T-cell (primary cell): ENCODE measurements at places on chromosomes 16 and 17.
A peak's percentile ranks its signal among the peaks of the same experiment; 100 is the strongest.

- no peaks in the 10 kb centered on the region for H3K4me1 ChIP-seq
- no peak overlapping the region for H3K4me3 ChIP-seq
- H3K36me3 ChIP-seq, result no peaks in the 10 kb centered on the region
- no peak overlapping the region for H3K27ac ChIP-seq
- DNase-seq, result no peak
These were observed 27.1 kb upstream of the C16orf78 start for GRCh38 chr16:49346459-49346858.

GRCh38 chr16:77171745-77172635 is 19.0 kb upstream of the MON1B start:
- H3K4me3 ChIP-seq, result no peak overlapping the region

- no peaks in the 10 kb centered on the region for H3K27me3 ChIP-seq
- DNase-seq, result no peak
- H3K27ac ChIP-seq, result no peak overlapping the region
- no peaks in the 10 kb centered on the region for H3K36me3 ChIP-seq
- H3K4me1 ChIP-seq, result no peaks in the 10 kb centered on the region
These were observed 54.0 kb downstream of the MRM3 start for GRCh38 chr17:836151-836550.

- H3K27me3 ChIP-seq, result peaks cover 5% of the 10 kb centered on the region
- no peak overlapping the region for H3K27ac ChIP-seq
- no peak for DNase-seq
- no peak overlapping the region for H3K4me3 ChIP-seq
- no peaks in the 10 kb centered on the region for H3K36me3 ChIP-seq
These were observed 245.8 kb upstream of the CDH5 start for GRCh38 chr16:66120656-66121055.

- no peak overlapping the region for H3K4me3 ChIP-seq
- no peak for DNase-seq
- peaks cover 5% of the 10 kb centered on the region for H3K27me3 ChIP-seq
- no peak overlapping the region for H3K27ac ChIP-seq
These were observed 218.5 kb upstream of the GSE1 start for GRCh38 chr16:85394456-85395206.

GRCh38 chr17:13671341-13671740 is 69.6 kb upstream of the HS3ST3A1 start:
- no peaks in the 10 kb centered on the region for H3K36me3 ChIP-seq
- no peak for DNase-seq
- no peaks in the 10 kb centered on the region for H3K4me1 ChIP-seq
- H3K4me3 ChIP-seq, result no peak overlapping the region
- H3K27me3 ChIP-seq, result no peaks in the 10 kb centered on the region

- H3K27me3 ChIP-seq, result no peaks in the 10 kb centered on the region
- DNase-seq, result no peak
- H3K4me3 ChIP-seq, result no peak overlapping the region
- H3K4me1 ChIP-seq, result peaks cover 6% of the 10 kb centered on the region
- H3K36me3 ChIP-seq, result no peaks in the 10 kb centered on the region
These were observed 8.3 kb upstream of the HOXB2 start for GRCh38 chr17:48553190-48553547.

DNA sequence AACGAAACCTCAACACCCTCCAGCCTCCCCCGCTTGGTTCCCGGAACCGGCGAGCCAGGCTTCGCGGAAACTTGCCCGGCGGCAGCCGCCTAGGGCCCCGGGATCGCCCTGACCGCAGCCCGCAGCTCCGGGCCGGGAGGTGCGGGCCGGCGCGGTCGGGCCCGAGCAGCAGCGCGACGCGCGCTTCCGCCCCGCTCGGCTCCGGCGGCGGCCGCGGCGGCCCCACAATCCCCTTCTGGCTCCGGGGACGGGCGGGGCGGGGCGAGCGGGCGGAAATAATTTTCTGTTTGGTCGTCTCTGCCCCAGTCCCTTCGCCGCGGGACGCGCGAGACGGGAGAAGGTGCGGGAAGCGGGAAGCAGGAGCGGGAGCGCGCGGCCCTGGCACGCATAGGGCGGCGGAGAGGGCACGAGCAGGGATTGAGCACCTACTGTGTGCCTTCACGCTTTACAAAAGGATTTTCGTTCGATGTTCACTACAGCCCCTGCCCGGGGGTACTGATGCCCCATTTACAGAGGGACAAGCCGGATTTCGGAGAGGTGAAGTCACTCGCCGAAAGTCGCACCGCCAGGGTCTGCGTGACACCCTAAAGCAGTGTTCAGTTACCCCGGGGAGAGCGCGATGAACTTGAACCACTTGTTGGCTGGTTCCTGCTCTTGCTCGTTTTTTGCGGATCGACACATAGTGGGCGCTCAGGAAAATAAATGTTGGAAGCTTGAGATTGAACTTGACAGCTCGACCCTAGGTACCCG is 2.7 kb upstream of the MLLT6 start:
- H3K27me3 ChIP-seq, result no peaks in the 10 kb centered on the region
- H3K36me3 ChIP-seq, result no peaks in the 10 kb centered on the region
- H3K27ac ChIP-seq, result peak overlapping the region; percentile 98
- peak; percentile 77 for DNase-seq
- H3K4me3 ChIP-seq, result peak overlapping the region; percentile 97

DNA sequence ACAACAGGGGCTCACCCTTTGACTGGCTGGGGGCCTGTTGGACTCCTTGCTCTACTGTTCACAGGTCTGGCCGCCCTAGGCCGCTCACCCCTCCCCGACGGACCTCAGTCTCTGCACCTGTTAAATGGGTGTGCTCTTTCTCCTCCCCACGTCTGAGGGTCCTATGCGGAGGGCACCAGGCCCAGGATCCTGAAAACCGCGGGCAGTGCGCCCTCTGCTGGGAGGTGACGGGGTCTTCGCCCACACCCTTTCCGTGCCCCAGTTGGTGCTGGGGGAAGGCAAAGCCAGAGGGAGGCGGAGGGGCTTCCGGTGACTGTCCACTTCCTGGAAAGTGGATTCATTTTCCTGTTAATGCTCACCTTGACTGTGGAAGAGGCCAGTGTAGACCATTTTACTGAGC is 1010.9 kb downstream of the KCNJ18 start:
- no peak overlapping the region for H3K4me3 ChIP-seq
- no peaks in the 10 kb centered on the region for H3K36me3 ChIP-seq
- DNase-seq, result no peak
- no peak overlapping the region for H3K27ac ChIP-seq
- no peaks in the 10 kb centered on the region for H3K27me3 ChIP-seq

DNA sequence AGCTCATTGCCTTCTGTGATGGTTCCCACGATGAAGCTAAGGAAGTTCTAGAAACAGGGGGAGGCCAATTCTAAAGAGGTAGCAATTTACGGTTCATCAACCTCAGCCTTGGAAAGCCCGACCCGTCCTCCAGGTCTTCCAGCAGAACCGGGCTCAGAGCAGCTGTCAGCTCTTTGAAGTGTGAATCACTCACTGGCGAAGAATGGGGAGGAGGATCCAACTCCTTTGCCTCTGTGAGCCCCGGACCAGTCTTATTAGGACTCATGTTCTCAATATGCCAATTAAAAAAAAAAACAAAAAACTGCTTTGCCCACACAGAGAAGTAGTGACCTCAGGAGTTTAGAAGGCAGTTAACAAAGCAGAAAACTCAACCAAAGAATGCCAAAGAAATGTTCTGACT is 31.4 kb downstream of the STX8 start:
- H3K27ac ChIP-seq, result no peak overlapping the region
- H3K4me1 ChIP-seq, result no peaks in the 10 kb centered on the region
- DNase-seq, result no peak
- H3K27me3 ChIP-seq, result no peaks in the 10 kb centered on the region
- peaks cover 12% of the 10 kb centered on the region for H3K36me3 ChIP-seq
